ENCODE measurements at places on chromosomes 6 and 20.

- DNase-seq = no peak
These were observed 201.3 kb downstream of the ESR1 start for GRCh38 chr6:152008779-152009178.

- no peak for DNase-seq
These were observed 45.7 kb downstream of the RNASET2 start for GRCh38 chr6:166910601-166911000.

DNA sequence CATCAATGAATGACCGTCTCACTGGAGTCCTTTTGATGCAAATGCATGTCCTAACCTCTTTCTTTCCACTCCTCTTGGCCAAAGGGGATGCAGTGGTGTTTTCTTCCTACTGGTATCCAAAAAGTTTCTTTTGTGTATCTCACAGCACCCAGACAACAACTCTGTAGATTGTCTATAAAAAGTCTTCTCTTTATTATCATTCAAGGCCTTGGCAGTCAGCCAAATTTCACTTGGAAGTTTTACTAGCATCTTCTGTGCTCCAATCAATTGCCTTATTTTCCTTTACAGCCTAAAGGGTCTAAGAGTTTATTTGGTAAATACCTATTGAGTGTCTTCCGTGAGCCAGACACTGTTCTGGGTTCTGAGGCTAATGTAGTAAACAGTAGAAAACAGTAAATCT, 150.2 kb upstream of the RNF217 start:
- DNase-seq = peak; percentile 29

GRCh38 chr6:45702849-45703739, 312.6 kb downstream of the CLIC5 start:
- no peak for DNase-seq

GRCh38 chr20:41119614-41120561, 17.5 kb upstream of the PLCG1 start:
- no peak for DNase-seq

- no peak for DNase-seq
These were observed 76.2 kb upstream of the OLIG3 start for GRCh38 chr6:137570393-137570792.

DNA sequence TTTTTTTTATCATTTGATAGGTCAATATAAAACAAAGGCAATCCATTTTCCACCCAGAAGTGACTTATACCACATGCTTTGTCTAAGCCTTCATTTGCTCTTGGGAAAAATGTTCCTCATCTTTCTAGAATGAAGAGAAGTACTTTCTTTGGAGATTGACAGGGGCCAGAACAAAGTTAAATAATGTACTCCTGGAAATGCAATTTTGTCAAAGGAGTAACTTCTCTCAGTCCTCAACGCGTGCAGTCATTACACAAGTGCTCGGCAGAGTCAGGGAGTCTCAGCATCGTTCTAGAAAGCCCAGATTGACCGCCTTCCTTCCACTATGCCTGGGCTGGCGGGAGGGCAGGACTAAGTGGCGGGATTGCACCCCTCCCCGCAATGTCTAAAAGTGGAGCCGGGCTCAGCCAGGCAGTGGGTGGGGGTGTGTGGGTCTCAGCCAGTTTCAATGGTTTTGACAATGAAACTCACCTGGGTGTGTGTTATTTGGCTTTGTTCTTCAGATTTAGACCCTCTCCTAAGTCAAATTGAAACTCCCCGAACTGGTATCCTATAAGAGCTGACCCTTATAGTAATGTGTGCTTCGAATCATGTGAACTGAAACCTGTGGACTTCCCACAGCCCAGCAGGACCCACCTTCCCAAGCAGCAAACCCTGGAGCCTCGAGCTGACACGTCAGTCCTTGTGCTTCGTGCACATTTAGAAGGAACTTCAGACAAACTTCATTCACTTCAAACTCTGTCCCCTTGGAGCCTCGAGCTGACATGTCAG, 63.2 kb upstream of the DUSP22 start:
- no peak for DNase-seq

GRCh38 chr6:110614586-110614985, 138.2 kb upstream of the SLC22A16 start:
- no peak for DNase-seq

DNA sequence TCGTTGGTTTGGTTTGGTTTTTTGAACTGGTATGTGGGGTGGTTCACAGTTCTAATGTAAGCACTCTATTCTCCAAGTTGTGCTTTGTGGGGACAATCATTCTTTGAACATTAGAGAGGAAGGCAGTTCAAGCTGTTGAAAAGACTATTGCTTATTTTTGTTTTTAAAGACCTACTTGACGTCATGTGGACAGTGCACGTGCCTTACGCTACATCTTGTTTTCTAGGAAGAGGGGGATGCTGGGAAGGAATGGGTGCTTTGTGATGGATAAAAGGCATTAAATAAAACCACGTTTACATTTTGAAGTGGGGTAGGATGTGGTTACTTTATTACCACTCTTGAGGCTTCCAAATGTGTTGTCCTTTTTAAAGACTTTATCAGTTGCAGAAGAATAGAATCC, 168.0 kb downstream of the ZMYND8 start:
- DNase-seq = no peak

DNA sequence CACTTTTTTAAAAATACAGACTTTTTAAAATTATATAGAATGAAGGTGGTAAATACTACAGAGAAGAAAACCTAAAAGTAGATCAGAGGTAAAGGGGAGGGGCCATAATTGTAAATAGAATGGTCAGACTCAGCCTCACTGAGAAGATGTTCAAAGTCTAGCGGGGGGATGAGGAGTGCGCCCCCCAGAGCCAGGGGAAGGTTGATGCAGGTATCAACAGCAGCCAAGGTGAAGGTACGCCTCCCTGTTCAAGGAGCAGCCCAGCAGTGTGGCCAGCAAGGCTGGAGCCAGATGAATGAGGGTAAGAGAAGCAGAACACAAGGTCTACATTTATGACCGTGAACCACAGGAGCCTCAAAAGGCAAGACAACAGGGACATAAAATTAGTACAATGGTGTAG, 204.1 kb downstream of the PTPRT start:
- DNase-seq = no peak

DNA sequence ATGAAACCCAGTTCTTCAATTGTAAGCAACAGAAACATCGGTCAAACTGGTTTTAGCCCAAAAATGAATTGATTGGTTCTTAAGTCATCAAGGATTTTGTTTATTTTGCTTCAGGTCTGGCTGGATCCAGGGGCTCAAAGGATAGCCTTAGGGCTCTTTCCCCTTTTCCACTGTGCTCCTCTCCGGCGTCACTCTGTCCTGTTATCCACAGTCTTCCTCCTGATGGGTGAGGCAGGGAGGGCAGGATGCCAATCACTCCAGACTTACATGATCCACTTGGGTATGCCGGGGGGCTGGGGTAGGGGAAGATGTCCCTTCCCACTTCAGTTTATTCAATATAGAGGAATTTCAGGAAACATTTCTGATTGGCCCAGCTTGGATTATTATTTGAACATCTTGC, 40.0 kb downstream of the PLAGL2 start:
- DNase-seq = no peak

GRCh38 chr6:148407372-148407771, 64.7 kb downstream of the SASH1 start:
- DNase-seq = no peak

DNA sequence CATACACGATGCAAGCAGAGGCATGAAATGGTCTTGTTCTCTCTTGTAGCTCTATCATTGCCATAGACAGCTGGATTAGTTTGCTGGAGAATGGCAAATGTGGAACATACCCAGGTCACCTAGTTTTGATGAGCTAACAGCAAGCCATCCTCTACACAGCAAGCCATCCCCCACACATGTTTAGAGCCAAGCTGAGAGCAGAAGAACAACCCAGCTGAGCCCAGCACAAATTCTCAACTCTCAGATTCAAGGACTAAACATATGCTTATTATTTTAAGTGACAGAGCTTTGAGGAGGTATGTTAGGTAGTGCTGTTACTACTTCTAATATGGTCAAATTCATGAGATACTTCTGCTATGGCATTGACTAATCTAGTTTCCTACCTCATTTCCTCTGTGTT, 230.3 kb downstream of the OTOR start:
- DNase-seq = no peak

GRCh38 chr6:53239526-53239925, 90.9 kb upstream of the GCM1 start:
- no peak for DNase-seq

DNA sequence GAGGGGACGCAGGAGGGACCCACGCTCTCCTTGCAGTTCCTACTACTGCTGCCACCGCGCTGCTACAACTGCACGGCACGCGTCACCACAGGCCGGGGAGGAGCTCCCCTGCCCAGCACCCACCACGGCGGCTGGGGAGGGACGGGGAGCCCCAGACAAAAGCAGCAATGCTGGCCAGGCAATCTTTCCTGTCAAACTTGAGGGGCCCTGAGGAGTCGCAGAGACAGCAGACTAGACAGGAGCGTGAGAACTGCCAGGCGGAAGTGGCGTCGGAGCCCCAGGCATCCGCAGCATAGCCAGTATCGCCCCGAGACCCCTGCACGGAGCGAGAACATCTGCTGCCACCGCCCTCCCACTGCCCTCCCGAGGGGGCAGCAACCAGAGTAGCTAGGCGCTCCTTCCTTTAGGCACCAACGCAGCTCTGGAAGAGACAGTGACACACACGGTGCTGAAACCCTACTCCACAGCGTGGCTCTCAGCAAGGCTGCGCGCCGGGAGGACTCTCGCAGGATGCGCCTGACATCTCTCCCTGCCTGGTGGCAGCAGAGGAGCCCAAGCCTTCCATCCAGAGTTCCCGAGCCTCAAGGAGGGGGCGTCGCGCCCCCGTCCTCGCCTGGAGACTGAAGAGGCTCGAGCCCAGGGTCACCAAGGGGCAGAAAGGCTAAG, 2.2 kb downstream of the TAF4 start:
- peak; percentile 33 for DNase-seq

DNA sequence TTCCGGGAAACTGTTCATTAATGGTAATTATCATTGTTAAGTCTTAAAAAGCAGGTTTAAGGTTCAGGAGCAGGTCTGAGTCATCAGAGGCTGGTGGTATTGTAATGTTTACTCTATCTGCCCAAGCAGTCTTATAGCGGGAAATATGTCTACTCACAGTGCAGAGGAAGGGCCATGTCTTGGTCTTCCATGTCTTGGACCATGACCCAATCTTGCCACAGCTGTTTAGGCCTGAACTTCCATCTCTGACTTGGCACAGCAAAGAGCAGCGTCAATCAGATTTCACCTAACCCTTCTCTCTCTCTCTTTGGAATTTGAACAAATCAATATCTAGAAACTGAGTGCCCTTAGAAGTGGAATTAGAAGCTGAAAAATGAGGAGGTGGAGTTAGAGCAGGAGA, 25.8 kb downstream of the SLC2A12 start:
- no peak for DNase-seq

- DNase-seq = no peak
These were observed 1.7 kb downstream of the TULP4 start for GRCh38 chr6:158313989-158314388.

GRCh38 chr6:46370622-46371021, 120.6 kb downstream of the RCAN2 start:
- DNase-seq = no peak

DNA sequence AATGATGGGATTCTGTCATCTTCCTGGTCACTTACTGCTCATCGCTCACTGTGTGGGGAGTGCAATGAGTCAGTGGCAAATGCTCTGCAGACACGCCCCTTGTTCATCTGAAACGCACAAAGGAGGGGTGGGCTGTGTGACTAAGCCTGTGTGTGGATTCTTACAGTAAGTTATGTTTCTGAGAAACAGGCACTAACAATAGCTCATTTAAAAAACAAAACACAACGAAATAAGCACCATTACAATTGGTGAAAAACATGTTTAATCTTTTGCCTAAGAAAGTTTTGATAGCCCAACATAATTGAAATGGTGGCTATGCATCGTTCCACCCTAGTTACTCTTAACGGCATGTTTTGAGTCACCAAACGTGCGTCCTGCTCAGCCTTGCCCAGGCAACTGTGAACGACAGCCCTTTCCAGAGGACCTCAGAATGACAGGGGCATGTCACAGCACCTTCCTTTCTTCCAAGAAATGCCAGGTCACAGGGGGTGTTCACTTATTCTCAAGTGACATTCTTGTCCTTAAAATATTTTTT, 118.4 kb upstream of the SGK1 start:
- DNase-seq = peak; percentile 58

DNA sequence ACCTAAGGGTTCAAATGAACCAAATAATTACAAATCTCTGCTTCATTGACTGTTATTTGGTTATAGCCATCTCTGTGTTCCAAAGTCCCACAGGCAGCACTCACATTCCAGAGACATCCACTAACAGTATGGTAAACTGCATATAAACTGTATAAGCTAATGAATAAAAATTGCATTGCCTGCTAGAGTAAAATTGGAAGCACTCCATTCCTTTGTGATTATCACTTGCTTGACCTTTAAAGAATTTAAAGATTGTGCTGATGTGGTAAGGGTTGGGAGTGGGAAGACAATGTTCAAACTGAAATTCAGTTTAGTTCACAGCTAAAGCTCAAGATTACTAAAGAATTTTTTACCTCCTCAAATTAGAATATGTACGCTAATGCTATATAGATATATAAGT, 31.0 kb upstream of the OSTM1 start:
- DNase-seq = no peak

DNA sequence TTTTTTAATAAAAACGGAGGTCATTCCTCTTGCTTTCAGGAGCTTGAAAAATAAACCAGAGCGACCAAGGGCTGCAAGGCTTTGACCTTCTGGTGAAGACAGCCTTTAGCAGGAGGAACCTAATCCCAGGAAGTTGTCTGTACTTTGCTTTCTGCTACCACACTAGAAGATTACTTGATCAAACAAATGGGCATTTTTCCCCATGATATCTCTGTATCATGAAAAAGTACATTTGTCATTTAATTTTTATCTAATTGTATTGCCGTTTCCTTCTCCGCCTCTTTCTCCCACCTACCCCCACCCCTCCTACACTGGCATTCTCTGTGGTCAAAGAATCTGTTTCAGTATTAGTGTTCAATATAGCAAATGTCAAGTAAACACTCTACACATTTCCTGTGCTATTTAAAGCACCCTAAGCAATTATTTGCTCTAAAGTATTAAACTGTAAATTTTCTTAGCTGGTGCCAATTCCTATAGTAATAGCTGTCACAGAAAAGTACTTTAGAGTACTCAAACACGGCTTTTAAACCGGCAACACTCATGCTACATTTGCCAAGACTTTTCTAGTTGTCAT, 29.7 kb downstream of the ATXN1 start:
- no peak for DNase-seq
